ENCODE measurements at places on chromosomes 6 and 20.

- no peak for DNase-seq
Measured at GRCh38 chr6:118249680-118250079, 298.4 kb upstream of the PLN start.

- no peak for DNase-seq
Measured at GRCh38 chr6:144314003-144314485, 28.9 kb downstream of the UTRN start.

DNA sequence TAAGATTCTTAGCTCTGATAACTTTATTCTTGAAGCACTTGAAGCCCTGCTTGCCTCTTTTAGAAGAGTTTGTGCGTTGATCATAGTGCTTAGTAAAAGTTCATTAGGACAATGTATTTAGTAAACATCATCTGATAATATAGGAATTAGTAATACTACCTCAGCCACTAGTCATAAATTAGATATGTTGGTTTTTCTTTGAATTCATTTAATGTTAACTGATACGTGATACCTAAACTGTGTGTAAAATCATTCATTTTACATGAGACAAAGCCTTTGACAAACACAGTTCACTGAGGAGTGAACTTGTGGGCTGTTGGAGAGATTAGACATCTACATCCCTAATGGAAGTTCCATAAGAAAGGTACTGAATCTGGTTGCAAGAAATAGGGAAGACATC is 91.6 kb downstream of the RNF217 start:
- no peak for DNase-seq

- DNase-seq, result no peak
Measured at GRCh38 chr6:108609276-108609769, 48.6 kb downstream of the FOXO3 start.

DNA sequence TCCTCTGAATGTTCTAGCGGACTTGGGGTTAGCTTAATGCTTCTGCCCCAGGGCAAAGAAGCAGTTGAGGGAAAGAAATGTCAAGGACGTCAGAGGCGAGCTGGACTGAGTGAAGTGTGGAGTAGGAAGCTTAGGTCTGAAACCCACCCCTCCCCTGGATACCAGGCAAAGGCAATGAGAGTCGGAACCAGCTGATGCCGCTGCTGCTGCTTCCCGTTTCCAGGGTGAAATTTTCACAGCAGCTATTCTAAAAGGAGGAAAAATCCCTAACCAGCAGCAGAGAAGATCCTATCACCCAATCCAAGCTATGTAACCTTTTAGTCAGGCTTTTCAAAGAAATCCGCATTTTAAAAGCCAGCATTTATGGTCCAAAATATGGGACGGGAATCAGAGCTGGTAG is 564.3 kb downstream of the LMBRD1 start:
- no peak for DNase-seq

DNA sequence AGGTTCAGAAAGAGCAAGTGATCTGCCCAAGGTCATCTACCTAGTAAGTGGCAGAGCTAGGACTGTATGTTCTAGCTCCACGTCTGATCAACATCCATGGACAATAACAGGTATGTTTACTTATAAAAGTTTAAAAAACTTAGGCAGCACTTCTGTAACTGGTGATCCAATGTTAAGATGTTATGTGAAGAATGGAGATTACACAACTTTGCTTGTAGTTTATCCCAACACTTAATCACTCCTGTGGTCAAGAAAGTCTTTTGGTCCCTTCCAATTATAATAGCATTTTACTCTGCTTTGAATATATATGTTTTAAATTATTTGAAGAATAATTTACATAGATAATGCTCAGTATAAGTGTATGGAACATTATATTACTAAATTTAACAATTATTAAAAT is 4.8 kb downstream of the FBXO30 start:
- no peak for DNase-seq

DNA sequence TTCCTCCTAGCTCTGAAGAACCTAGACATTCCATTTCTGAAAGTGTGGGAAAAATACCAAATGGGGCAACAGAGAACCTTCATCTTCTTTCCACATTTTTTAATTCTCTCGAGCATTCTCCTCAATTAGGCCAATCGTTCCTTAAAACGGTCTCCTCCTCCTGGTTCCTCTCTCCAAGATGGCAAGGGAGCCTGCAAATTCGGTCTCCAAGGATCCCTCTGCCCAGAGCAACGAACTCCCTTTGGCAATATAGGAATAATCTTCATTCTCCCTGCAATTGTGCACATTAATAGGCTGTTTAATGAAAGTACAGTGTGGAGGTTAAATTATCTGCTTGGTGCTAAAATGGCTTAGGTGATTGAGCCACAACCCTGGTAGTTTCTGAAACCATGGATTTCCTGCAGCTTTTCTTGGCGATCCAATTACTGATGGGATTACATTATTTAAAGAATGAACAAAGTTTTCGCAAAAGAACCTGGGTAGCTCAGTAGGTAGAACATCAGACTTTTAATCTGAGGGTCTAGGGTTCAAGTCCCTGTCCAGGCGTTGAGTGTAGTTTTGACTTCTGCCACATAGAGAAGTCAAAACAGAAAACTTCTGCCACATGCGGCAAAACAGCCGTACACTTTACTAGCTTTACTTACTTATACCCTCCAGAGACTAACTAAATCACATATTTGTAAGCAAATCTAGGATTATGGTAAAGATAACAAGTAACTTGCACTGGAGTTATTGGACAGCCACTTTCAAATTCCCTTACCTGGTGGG is 102.9 kb upstream of the ZNF184 start:
- DNase-seq, result no peak

DNA sequence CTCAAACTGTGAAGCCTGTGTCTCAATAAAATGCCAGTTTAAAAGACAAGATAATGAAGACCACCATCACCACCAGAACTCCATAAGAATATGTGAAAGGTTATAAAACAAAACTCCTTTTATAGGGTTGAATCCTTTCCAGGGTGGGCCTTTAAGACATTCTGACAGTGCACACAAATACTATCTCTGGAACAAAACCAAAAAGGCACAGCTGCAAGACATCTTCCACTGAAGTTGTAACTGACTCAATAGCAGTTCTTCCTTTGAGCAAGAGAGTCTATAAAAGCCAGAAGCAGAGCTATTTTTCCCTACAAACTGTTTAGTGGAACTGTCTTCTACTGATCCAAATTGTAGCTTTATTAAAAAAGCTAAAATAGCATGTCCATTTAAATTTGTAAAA is 81.6 kb downstream of the EPB41L2 start:
- no peak for DNase-seq

GRCh38 chr20:20821484-20822260 is 109.2 kb upstream of the RALGAPA2 start:
- DNase-seq, result no peak

GRCh38 chr20:59443550-59443949 is 143.1 kb downstream of the EDN3 start:
- no peak for DNase-seq

- DNase-seq, result no peak
Measured at GRCh38 chr6:156577749-156578148, 199.4 kb upstream of the ARID1B start.

- peak; percentile 48 for DNase-seq
Measured at GRCh38 chr6:111872401-111873177, 663 bp downstream of the FYN start.

- no peak for DNase-seq
Measured at GRCh38 chr6:107533415-107534059, 43.6 kb downstream of the SOBP start.

GRCh38 chr6:145071836-145072235 is 663.5 kb downstream of the EPM2A start:
- no peak for DNase-seq

- DNase-seq, result no peak
Measured at GRCh38 chr6:43807228-43808061, 37.4 kb downstream of the VEGFA start.

- DNase-seq, result no peak
Measured at GRCh38 chr6:44656691-44657090, 269.2 kb downstream of the CDC5L start.

- no peak for DNase-seq
Measured at GRCh38 chr20:23130622-23131140, 44.6 kb upstream of the CD93 start.

DNA sequence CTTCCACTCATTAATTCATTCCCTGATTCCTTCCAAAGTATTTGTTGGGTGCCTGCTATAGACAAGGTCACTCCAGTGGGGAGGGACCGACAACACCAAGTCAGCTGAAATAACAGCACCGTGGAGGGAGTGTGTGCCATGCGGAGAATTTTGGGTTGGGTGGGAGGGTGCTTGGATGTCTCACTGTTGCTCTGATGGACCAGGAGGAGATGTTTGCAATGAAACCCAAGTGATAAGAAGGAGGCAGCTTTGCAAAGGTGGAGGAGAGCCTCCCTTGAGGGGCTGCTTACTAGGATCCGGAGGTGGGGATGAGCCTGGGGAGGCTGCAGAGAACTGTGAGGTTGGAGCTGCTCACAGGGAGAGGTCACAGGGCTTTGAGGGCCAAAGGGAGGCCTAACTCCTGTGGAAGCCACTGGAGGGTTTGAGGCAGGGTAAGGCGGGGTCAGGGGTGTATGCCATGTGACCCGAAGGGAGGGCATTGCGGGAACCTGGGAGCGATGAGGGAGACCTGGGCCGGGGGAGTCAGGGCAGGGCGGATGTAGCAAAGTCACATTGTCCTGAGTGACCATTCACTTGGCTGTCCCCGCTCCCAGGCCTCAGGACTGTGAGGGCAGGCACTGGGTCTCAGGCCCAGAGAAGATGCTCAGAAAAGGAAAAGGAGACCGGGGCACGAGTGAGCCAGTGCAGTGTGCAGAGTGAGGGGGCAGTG is 124.5 kb downstream of the PHACTR3 start:
- no peak for DNase-seq

- DNase-seq, result no peak
Measured at GRCh38 chr6:154791556-154792317, 58.5 kb downstream of the SCAF8 start.

- no peak for DNase-seq
Measured at GRCh38 chr6:128491100-128491581, 29.3 kb downstream of the PTPRK start.
